ENCODE measurements at places on chromosomes 12 and 14.

DNA sequence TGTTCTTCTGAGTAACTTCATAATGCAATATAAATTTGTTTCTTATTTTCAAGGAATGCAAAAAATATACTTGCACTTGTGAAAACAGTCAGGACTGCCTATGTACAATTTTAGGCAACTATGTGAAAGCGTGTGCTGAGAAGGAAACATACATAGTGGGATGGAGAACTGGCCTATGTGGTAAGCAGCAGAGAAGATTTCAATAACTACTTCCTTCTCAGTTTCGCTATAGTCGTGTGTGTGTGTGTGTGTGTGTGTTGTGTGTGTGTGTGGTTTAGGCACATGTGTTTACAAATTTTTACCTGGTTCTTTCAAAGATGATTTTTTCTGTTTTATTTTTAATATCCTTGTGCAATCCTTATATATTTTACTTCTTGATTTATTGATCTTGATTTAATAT is 211.8 kb downstream of the LRRK2 start:
- no peak for DNase-seq

DNA sequence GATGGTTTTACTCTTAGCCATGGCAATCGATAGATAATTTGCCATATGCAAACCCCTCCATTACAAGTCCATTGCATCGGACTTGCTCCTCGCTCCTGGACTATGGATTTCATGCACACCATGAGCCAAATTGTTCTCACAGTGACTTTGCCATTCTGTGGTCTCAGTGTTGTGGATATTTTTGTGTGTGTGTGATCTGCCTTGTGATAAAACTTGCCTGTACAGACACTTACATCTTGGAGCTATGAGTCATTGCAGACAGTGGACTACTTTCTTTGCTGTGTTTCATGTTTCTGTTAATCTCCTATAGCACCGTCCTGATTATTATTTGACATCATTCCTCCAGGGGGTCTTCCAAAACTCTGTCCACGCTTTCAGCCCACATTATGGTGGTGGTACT is 8.4 kb upstream of the OR4K13 start:
- DNase-seq = no peak

DNA sequence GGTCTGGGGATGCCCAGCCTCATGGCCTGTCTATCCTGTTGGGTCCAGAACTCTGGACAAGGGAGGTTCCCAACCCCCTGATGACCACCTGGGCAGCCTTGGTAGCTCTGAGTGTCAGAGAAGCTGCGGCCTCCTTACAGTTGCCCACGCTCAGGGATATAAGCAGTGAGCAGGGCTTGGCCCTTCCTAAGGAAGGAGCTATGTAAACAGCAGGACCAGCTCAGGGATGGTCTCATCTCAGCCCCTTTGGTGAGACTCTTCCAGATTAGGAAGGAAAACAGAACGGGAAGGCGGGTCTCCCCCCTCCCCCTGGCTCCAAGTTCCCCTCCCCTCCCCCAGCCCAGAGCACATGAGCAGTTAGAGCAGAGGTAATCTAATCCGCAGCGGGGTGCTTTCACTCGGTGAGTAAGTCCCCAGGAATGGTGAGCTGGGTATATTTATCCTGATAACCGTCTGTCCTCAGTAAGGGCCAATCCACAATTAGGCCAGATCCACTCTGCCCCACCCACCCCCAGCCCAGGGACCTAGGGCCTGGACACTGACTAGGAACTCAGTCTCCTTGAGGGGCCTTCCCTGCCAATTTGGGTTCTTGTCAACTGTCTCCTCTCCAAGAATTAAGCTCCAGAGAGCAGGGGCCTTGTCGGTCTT is 29.5 kb upstream of the RPLP0 start:
- DNase-seq = peak; percentile 92

- DNase-seq = no peak
Observed at GRCh38 chr14:25049093-25049567, 817 bp downstream of the STXBP6 start.

- no peak for DNase-seq
Observed at GRCh38 chr14:63902375-63902976, 49.7 kb downstream of the SYNE2 start.

GRCh38 chr12:125402874-125403789 is 337.9 kb downstream of the AACS start:
- DNase-seq = peak; percentile 2

GRCh38 chr12:24709216-24709615 is 239.7 kb downstream of the BCAT1 start:
- peak; percentile 72 for DNase-seq
